MCF 10A (cell line): ENCODE measurements at places on chromosomes 1 and 21. TPM values are rescaled to one million over a fixed set of nuclear protein-coding genes. Genes with fewer than 3 reads are reported as not detected.

GRCh38 chr21:17793246-17794123 lies 25.7 kb downstream of the C21orf91 start:
- H3K27ac ChIP-seq = no peak overlapping the region
- H3K4me3 ChIP-seq = no peak overlapping the region
- no peak for DNase-seq
- H3K4me1 ChIP-seq = peaks cover 8% of the 10 kb centered on the region
- H3K36me3 ChIP-seq = peaks cover 20% of the 10 kb centered on the region

GRCh38 chr21:33658919-33659567 lies 16.7 kb downstream of the ITSN1 start:
- no peak overlapping the region for H3K27ac ChIP-seq
- no peak for DNase-seq
- no peak overlapping the region for H3K4me3 ChIP-seq
- H3K36me3 ChIP-seq = no peaks in the 10 kb centered on the region

GRCh38 chr1:171226747-171227370 lies 21.4 kb upstream of the FMO1 start:
- H3K36me3 ChIP-seq = no peaks in the 10 kb centered on the region
- H3K4me3 ChIP-seq = no peak overlapping the region
- peaks cover 21% of the 10 kb centered on the region for H3K4me1 ChIP-seq
- DNase-seq = peak; percentile 85

- H3K27me3 ChIP-seq = no peaks in the 10 kb centered on the region
- no peak overlapping the region for H3K27ac ChIP-seq
- peaks cover 17% of the 10 kb centered on the region for H3K4me1 ChIP-seq
- no peaks in the 10 kb centered on the region for H3K36me3 ChIP-seq
- H3K4me3 ChIP-seq = no peak overlapping the region
- DNase-seq = no peak
Observed at GRCh38 chr21:35142036-35142815, 93.1 kb upstream of the RUNX1 start.

DNA sequence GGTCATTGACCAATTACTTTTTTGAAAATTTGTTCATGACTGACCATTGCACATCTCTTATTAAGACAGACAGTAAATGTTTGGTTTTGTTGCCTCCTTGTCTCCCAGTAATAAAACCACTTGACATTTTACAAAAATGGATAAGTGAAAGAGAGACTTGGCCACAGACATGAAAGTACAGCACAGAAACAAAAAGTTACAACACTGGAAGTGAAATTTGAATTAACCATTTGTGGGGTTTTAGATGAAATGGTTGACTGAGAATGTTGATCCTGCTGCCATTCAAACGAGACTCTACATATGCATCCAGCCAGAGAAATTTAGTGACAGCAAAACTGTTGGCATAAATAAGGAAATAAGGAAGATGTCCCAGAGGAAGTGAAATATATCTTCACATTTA lies 79.3 kb upstream of the B3GALT2 start:
- no peak overlapping the region for H3K4me3 ChIP-seq
- H3K27me3 ChIP-seq = no peaks in the 10 kb centered on the region
- H3K36me3 ChIP-seq = peaks cover 32% of the 10 kb centered on the region
- H3K27ac ChIP-seq = no peak overlapping the region
- DNase-seq = no peak

- H3K4me3 ChIP-seq = no peak overlapping the region
- no peak overlapping the region for H3K27ac ChIP-seq
- H3K36me3 ChIP-seq = no peaks in the 10 kb centered on the region
- no peak for DNase-seq
Observed at GRCh38 chr21:39637197-39637970, 24.6 kb downstream of the B3GALT5 start.

DNA sequence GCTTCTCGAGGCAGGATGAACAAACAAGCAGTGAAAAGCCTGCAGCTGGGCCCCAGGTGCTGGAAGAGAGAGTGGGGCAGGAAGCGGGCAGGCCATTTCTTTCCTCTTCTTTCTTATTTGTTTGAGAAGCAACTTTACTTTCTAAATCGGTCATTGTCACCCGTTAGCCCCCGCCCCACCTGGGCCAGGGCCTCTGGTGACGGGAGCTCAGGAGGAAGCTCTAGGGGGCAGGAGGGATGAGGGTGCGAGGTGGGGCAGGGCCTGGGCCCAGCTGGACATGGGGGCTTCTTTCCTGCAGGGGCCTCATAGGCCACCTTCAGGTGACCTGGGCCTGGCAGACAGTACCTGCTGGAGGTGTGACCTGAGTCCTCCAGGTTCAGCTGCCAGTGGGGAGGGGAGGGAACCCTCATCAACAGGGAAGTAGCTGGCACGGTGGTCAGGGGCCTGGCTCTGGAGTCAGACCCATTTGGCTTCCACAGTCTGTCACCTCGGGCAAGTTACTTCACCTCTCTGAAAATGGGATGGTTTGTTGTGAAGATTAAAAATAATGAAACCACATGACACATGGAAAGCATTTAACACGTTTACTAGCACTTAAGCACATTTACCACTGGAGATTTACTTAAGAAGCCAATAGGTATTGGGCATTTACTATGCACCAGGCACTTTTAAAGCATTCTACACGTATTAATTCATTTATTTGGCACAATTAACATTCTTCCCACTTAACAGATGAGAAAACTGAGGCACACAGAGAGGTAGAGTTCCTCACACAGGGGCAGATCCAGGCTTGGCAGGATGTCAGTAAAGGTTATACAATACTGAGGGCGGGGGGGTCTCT lies 54.1 kb upstream of the ID3 start:
- H3K27me3 ChIP-seq = no peaks in the 10 kb centered on the region
- H3K27ac ChIP-seq = peak overlapping the region; percentile 7
- no peak overlapping the region for H3K4me3 ChIP-seq
- H3K4me1 ChIP-seq = no peaks in the 10 kb centered on the region

Gene H6PD
- total RNA-seq = 23.6 and 28.7 TPM in 2 replicates

Gene RGS18
- not detected in 2 replicates for total RNA-seq

Gene GBP6
- total RNA-seq = not detected in 2 replicates

Gene RORC
- total RNA-seq = 0.40 and 0.81 TPM in 2 replicates
